NCI-H2029 treated with DMSO at 0.1 percent for 48 hours (cell line): ENCODE measurements at places on chromosomes 3 and 15.

GRCh38 chr3:160808838-160809237 is 52.8 kb downstream of the PPM1L start:
- DNase-seq: peak; percentile 44

DNA sequence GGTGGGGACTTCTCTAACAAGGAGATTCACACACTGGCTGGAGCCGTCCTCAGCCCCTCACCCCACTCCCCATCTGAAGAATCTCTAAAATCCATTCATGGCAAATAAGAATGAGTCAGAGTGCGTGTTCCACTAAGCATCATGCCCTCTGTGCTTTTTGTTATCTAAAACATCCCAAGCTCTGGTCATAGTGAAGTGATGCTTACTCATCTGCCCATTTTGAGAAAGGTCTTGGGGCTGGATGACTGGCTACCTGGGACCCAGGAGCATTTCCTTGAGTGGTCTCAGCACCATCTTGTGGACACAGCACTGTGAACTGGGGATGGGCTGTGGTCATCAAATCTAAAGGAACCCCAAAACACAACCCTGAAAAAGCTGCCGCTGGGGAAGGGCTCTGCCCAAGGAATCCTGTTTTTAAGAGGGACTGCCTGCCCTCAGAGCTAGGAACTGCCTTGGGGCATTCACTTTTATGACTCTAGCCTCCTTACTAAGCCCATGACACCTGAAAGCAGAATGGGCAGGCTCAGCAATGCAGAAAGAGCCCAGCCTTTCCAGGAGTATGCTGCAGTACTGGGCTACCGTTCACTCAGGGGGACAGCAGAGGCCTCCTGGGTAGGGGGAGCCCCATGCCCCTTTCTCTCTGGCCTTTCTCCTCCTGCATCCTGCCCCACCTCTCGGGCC is 53.5 kb downstream of the ZBTB38 start:
- DNase-seq: no peak

GRCh38 chr3:149538371-149538770 is 63.9 kb downstream of the TM4SF4 start:
- no peak for DNase-seq

DNA sequence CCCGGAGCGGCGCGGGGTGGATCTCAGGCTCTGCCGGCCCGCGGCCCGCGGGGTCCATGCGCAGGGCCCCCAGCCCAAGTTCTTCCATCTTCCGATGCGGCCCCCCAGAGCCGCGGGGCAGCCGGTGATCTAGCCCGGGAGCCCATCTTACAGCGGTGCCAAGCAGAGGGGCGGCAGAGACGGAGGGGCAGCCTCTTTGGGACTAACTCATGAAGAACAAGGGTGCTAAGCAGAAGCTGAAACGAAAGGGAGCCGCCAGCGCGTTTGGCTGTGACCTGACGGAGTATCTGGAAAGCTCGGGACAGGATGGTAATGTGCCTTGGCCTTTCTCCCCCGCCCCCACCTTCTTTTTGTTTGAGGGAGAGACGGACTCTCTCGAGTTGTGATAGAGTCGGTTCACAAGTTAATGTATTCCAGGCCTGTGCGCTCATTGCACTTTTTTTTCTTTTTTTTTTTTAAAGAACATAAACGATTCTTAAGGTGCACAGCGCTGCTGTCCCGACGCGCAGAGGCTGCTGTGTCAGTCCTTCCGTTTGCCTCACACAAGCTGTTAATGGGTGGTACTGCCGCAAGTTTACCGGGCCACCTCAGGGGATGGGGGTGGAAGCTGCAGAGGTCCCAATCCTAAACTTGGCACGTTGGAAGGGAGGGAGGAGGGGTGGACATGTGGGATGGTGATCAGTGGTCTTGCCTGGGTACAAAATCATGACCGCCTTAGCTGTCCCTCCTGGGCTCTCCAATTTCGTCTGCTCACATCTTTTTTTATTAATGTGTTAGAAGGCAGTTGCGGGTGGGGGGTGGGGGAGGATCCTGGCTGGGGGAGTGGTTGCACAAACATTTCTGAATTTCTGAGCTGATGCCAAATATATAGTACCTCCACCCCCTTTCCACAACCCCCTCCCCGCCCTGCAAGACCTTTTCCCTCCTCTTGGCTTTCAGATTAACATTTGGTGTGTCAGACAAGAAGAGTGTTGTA is 801 bp downstream of the ARHGAP31 start:
- DNase-seq: no peak

- DNase-seq: no peak
Measured at GRCh38 chr3:119831941-119832371, 50.1 kb downstream of the NR1I2 start.

DNA sequence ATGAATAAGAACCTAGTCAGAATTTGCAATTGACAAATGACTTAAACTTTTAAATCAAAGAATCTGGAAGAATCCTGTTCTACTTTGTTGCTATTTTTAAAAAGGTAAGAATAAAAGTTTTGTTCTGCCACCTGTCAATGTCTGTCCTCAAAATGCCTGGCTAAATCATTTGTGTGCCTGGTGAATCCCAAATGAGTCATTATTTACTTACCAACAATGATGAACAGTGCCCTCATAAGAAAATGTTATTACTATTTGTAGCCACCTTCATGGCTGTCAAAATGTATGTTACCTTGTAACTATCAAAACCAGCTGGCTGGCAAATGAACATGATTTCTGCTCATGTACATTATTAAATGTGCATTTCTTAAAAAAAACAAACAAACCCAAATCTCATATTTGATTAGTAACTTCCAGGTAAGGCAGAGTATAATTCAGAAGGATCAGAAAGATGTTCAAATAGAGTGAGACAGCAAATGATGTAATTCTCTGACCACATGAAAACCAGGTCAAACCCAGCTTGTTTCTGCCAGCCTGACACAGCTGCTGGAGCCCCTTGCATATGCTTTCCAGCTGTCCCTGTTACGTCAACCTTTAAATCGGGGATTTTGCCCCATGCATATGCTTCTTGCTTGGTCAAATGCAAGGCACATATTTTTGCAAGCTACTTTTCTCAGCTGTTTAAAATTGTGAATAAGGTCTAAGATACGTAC is 137.9 kb downstream of the SSR3 start:
- no peak for DNase-seq

- no peak for DNase-seq
Measured at GRCh38 chr15:67201136-67201535, 53.3 kb downstream of the AAGAB start.

- DNase-seq: no peak
Measured at GRCh38 chr15:46413799-46414198, 779.0 kb downstream of the SQOR start.

DNA sequence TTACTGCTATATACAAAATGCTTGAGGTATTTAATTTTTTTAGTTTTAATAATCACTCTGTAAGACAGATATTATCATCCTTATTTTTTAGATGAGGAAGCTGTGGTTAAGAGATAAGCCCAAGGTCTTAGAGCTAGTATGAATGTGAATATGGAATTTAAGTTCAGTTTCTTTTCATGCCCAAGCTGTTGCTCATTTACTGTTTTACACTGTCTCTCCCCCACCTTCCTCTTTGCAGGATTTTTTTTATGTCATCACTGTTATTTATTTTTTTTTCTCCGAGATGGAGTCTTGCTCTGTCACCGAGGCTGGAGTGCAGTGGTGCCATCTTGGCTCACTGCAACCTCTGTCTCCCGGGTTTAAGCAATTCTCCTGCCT is 22.5 kb downstream of the MAP2K5 start:
- no peak for DNase-seq

DNA sequence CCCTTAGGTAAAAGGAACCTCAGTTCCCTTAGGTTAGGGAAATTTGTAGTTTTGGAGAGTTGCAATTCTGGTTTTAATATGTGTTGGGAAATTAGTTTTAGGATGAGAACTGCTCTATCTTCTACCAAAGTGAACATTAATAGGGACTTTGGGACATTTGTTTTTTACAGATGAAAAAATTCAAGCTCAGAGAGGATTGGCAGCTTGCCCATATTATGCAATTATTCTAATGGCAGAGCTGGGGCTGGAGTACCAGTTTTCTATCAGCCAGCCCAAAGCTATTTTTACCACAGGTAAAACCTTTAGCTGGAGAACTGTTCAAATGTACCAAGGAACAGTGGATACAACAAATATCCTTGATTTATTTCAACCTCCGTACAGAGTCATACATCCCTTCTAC is 127.0 kb downstream of the CPNE4 start:
- no peak for DNase-seq

DNA sequence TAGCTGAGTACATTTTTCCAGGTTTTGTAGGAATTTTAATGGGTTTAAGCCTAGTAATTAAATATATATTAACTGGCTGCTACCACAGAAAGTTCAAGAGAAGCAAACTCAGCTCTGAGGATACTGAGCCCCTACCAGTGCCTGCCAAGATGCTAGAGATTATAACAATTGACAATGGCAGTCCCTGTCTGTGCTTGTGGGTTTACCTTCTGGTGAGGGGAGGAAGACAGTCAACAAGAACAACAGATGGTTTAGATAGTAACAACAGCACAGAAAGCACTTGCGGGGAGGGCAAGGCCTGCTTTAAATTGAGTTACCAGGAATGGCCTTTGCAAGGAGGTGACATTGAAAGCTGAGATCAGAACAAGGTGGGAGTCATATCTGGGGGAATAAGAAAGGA is 56.6 kb upstream of the ARHGEF3 start:
- DNase-seq: no peak

GRCh38 chr15:61196711-61197586 is 32.2 kb downstream of the RORA start:
- no peak for DNase-seq

DNA sequence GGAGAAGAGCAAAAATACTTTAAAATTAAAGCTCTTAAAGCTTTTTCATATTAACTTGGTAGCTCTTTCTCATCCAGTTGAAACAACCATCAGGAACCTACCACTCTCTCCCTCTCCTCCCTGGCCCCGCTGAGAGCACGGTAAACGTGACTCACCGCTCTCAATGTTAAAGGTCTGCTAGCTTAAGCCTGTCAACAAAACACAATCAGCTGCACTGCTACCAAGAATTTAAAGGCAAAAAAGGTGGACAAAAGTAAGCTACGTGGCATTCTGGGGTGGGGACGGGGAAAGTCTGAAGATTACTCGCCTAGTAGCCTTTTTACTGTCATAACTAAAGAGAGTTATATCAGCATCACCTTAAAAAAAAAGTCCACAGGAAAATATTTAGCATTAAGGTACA is 8.4 kb upstream of the GP5 start:
- DNase-seq: no peak

DNA sequence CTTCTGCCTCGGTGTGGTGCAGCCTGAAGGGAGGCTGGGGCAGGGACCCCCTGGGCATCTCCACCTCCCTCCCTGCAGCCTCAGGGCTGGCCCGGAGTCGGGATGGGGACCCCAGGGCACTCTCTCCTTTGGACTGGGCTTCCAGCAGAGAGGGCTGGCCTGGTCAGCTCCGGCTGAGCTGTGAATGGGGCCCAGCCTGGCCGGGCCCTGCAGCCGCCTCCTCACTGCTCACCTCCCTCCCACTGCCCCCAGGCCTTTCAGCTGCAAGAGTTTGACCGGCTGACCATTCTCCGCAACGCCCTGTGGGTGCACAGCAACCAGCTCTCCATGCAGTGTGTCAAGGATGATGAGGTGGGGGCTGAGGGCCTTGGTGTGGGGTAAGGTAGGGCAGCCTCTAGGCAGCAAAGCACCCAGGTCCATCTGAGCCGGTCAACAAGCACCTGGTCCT is 36.0 kb downstream of the PSTPIP1 start:
- DNase-seq: no peak

- no peak for DNase-seq
Measured at GRCh38 chr15:78034495-78035191, 42.9 kb downstream of the TBC1D2B start.

DNA sequence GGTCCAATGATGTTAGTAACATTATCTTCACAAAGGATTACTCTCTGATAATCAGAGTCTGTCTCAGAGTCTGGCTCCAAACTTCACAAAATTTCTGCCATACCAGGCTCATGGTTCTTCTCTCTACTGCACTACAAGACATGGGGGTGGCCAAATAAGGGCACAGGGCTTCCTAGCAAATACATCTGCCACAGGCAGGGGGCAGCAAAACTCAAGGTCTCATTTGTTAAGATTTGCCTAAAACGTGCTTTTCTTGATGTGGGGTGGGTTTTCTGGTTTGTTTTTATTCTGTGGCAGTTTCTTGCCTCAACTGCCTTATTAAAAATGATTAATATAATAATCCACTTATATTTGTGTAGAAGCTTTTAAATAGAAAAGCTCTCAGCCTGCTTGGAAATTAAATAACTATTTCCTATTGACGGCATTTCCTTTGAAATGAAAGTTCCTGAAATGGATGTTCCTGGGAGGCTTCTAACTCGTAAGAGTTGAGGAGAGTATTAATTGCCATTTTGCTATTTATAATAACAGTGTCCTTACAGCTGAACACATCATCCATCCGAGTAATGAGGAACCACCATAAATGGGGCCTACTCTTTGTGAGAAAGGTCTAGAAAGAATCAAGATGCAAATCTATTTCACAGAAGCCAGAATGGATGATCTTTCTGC is 53.8 kb downstream of the SST start:
- DNase-seq: peak; percentile 34

GRCh38 chr15:58378241-58379085 is 53.3 kb upstream of the LIPC start:
- DNase-seq: no peak

- DNase-seq: no peak
Measured at GRCh38 chr3:50351323-50351697, 648 bp downstream of the CYB561D2 start.

DNA sequence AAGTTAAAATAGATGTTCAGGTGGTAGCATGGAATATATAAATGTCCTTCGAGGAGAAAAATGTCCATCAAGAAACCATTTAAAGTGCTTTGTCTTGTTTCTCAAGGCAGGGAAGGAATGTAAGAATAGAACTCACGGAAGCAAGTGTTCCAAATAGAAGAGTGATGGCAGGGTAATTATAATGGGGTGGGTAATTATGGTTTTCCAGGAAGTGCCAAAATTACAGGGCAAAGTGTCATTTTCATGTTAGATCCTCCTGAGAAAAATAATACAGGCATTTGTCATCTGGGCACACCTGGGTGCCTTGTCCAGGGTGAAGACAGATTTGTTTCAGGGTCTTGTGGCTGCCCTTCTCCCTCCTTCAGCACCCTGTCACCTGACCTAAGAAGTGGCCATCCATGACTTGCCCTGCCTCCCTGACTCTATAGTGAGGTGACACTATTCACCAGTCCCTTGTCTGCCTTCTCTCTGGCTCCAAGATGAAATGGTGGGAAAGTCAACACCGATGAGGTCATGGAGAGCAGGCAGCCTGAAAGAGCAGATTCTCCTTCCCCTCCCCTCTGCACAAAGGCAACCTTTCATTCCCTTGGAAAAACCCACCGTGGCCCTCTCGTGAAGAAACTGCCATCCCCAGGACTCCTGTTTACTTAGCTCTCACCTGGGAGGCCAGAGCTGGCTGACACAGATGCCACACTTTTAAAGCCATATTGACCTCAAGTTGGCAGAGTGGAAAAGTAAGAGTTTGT is 45.1 kb upstream of the AMOTL2 start:
- peak; percentile 25 for DNase-seq

- DNase-seq: no peak
Measured at GRCh38 chr3:133404920-133405319, 5.1 kb downstream of the BFSP2 start.

DNA sequence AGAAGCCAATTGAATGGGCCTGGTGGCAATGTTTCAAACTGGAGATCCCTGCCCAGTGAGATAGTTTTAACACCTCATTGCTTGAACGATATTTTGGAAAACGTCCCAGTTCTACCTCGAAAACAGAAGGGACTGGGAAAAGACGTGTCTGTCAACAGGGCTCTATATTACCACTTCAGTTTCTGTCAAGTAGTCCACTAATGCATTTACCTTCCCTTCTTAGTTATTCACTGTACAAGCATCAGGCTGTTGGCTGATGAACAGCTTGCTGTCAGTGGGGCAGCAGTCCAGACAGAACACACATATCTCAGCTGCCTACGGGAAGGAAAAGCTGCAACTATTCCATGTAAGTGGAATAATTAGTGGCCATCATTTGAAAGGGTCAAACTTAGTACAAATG is 794.7 kb upstream of the GBE1 start:
- peak; percentile 50 for DNase-seq
